Stimulated activated CD8-positive, alpha-beta memory T cell treated with anti-CD3 and anti-CD28 coated beads, Interleukin-7, amount 100 ng/mL, for 4 hours (primary cell): ENCODE measurements at places on chromosomes 12 and 14.

GRCh38 chr12:101256266-101256665, 23.6 kb upstream of the UTP20 start:
- DNase-seq, result no peak

DNA sequence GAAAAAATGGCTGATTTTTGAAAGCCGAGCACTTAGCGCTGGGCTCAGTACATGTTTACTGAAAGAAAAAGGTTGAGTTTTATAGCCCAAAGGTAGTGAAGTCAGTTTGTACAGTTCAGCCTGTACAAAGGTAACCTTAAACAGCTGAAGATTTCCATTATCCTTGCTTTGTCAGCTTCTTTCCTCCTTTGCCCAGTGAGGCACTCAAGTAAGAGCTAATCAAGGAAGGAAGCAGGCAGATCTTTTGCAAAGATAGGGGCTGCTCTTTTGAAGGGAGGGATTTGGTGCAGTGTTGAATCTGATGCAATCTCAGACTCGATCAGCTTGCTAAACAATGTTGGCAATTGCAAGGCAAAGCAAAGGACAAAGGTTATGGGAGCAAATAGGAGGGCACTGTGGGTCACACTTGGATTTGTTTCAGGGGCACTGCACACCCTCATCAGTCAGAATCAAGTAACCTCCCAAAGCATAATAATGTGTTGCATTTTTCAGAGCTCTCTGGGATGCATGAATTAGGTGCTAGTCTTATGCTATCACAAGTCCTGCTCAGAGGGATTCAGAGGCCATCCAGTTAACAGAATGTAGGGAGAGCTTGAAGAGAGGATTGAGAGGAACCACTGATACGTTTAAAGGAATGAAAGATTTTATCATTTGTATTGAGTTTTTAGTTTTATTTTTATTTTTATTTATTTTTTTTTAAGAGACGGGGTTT, 44.4 kb downstream of the ANO6 start:
- DNase-seq, result no peak

DNA sequence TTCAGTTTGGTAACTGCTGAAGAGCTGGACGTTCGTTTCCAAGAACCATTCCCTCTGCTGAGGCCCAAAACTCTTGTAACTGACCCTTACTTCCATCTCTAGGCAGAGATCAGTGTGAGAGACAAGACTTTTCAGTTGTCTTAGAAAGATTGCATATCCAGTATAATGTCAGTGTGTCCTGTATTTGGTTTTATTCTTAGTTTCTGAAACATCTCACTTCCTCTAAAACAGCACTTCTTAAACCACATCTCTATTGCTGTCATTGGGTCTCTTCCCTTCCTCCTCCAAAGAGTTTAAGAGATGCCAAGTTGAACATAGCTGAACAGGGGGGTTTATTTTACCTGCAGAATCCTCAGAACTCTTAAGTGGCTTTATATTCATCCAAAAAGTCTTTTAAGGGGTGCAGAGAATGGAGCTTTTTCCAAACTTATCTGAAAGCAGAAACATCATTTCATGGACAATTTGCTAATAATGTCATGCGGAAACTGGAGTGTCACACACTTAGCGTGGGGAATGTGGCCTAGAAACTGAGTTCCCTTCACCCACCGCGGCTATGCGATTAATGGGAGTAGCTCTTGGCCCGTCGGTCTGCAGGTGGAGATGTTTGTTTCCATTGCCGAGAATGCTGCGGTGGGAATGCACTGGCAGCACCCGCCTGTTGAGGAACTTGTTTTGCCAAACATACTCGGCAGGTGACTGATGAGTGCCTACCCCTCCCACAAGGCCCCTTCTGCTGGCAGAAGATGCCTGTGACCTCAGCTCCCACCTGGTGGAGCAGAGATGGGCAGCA, 148.2 kb downstream of the ADGRD1 start:
- DNase-seq, result no peak

- DNase-seq, result no peak
Observed at GRCh38 chr12:112967858-112968257, 10.5 kb upstream of the OAS2 start.

DNA sequence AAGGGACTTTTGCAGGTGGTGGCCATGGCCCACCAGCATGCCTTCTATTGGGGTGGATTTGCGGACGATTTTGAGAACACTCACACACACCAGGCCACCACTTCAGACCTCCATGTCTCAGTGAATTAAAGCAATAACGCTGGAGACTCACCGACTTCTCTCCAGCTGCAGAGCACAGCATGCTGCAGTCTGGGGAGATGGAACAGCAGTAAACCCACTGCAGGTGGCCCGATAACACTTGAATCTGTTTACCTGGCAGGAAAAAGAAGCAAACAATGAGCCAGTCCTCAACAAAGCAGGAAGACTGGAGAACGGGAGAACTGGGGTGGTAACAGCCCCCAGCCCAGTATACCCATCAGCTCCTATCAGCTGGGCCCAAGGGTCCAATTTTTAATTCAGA, 21.6 kb downstream of the RFC5 start:
- no peak for DNase-seq

- no peak for DNase-seq
Observed at GRCh38 chr14:73696466-73697400, 17.5 kb downstream of the PNMA1 start.

DNA sequence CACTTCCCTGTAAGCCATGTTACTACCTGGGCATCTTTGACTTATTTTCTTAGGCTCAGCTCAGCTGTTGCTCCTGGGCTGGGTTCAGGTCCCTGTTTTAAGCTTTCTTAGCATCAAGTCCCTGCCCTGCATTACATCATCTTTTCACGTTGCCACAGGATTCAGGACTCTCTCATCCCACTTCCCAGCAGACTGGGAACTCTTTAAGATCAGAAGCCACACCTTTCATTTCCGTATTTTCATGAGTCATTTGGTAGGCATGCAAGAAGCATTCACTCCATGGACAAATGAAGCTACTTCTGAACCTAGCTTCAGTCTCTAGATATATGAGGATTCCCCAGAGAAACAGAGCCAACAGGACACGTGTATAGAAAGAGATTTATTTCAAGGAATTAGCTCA, 726.8 kb downstream of the VRK1 start:
- no peak for DNase-seq

DNA sequence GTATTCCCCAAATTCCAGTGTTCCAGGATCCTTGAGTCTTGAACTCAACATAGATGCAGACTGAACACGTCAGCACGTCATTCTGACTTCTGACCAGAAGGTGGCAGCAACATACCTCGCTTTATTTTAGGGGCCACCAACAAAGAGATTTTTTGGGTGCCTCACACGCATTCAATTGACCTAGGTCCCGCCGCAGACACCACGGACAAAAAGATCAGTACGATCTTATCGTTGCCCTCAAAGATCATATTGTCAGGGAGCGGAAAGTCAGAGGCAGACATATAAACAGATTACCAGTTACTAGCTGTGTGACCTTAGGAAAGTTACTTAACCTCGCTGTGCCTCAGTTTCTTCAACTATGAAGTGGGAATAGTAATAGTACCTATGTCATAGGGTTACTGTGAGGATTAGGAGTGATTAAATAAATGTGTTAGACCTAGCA, 6.5 kb upstream of the PRPH start:
- peak; percentile 43 for DNase-seq

- no peak for DNase-seq
Observed at GRCh38 chr12:54521293-54522060, 23.9 kb downstream of the NCKAP1L start.

DNA sequence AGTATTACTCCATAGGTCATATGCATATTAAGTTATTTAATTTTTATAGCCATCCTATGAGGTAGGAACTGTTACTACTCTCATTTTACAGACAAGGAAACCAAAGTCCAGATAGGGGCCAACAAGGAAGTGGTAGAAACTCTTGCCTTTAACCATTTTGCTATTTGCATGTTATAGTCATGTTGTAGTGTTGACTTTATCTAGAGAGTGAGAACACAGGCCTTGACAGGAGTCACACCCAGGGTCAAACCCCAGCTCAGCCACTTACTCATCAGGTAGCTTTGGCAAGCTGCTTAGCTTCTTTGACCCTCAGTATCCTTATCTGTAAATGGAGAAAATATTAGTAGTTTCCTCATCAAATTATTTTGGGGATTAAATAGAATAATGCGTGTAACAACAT, 156.2 kb downstream of the CAND1 start:
- DNase-seq, result no peak

- no peak for DNase-seq
Observed at GRCh38 chr12:120822832-120823503, 81.2 kb downstream of the SPPL3 start.

DNA sequence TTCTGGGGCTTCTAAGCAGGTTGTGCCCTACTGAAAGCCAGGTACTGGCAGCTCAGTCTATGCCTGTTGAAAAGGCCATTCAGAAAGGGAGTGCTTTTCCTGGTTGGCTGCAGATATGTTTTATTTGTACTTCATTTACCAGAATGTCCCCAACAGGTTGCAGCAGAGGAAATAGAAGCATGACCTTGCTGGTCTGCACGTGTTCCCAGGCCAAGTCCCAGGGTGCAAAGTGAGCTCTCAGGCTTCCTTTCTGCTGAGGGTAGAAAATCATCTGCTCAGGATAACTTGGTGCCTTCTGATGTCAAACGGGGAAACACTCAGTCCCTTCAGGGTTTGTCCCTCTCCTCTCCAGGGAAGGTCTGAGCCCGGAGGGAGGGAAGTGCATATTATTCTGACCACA, 356.4 kb downstream of the BCL11B start:
- no peak for DNase-seq

GRCh38 chr12:6620137-6620884, 13.1 kb upstream of the CHD4 start:
- no peak for DNase-seq

- no peak for DNase-seq
Observed at GRCh38 chr14:99035268-99035667, 236.7 kb downstream of the BCL11B start.

GRCh38 chr14:55450987-55451386, 10.6 kb upstream of the TBPL2 start:
- DNase-seq, result no peak

DNA sequence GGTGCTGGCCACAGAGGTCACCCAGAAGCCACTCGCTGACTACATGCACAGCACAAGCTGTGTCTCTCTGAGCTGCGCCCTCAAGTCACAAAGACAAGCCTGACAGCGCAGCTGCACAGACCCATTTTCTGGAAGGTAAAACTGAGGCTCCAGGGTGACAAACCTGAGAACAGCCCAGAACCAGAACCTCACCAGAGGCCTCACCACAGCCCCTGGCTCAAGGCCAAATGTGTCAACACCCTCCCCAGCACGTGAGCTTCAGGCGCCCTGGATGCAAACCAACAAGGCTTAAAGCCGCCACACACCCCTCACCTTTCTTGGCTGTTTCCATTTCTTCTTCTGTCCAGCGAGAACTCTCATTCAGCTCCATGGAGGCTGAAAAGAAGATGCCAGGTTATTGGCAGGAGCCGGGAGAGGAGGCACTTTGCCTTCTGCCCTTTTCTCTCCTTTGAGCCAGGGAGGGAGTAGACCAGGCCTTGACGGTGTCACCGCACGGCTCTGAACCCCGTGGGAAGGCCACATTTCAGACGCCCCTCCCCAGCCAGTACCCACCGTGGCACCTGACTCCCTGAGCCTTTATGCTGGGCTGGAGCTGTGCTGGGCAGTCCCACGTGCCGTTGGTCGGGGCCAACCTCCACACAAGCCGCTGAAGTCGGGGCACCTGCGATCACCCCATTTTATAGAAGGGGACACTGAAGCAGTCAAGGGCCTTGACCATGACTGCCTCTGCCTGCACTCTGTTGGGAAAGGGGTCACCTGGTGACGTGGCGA, 103.1 kb downstream of the RFLNA start:
- DNase-seq, result no peak

DNA sequence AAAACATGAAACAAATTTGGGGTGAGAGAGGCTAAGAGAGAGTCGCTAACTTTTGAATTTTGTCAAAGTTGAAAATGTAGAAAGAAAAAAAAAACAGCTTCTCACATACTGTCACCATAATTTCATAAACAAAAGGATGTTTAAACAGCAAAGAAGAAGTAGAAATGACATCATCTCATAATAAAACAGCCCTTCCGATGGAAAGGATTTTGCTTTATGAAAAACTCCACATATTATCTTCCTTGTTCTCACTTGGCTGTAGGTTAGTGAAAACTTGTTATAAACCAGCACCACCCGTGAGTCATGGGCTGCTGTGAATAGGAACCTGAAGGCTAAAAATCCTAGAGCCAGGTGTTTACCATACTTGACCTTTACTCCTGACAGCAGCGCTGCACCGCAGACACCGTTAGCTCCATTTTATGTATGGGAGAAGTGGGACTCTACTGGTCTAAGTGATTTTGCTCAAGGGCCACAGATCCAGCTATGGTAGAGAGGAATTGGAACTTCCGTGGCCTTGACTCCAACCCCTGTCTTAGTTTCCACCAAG, 63.0 kb upstream of the VRK1 start:
- DNase-seq, result no peak

GRCh38 chr12:85004204-85004603, 31.9 kb downstream of the TSPAN19 start:
- DNase-seq, result no peak

DNA sequence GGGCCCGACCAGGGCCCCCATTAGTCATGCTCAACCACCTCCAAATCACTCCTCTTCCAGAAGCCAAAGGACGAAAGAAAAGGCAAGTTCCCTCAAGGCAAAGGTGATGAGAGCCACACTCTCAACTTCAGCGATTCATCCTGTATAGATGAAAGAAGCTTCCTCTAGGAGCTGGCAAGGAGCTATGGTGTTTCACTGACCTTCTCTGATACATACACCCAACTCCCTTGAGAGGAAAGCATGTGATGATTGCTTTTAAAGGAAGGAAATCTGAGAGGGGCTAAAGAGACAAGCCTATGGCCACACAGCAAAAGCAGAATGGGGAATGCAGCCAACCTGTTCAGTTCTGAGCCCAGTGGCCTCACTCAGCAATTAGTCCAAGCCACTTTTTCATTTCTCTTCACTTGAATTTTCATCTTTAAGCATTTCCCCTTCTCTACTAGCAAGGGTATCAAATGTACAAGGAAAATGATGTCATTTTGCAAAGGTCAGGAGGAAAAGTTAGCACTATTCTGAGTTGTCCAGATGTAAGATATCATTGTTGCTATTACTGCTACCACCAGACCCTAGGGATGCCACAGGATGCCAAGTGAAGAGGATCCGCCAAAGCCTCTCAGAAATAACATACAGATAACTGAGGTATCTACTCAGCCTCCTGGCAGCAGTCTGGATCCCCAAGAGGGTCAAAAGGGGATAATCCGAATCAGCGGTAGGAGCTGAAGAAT, 82.5 kb downstream of the MAP3K9 start:
- DNase-seq, result no peak

DNA sequence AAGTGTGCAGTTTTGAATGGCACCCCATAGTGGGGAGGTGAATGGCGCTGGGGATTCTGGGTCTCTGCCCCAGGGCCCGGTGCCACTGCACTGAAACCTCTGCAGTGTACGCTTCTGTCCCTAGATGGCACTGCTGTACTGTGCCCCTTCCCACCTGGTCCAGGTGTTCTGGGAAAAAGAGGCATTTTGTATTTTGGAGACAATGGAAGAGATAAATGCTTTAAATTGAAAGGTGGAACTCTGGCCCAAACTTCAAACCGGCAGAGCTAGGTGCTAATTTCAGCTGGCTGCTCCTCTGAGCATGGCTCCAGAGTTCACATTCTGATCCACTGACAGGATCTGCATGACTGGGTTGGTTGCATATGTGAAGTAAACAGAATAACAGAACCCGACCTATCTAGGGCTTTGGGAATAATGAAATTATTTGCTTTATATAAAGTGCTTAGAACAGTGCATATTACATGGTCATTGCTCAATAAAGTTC, 52.2 kb downstream of the KRT80 start:
- no peak for DNase-seq

GRCh38 chr12:87092421-87092820, 836.2 kb upstream of the MGAT4C start:
- no peak for DNase-seq

GRCh38 chr12:105024928-105025327, 38.8 kb downstream of the NOPCHAP1 start:
- DNase-seq, result no peak
